ENCODE measurements at places on chromosomes 5 and 9.

DNA sequence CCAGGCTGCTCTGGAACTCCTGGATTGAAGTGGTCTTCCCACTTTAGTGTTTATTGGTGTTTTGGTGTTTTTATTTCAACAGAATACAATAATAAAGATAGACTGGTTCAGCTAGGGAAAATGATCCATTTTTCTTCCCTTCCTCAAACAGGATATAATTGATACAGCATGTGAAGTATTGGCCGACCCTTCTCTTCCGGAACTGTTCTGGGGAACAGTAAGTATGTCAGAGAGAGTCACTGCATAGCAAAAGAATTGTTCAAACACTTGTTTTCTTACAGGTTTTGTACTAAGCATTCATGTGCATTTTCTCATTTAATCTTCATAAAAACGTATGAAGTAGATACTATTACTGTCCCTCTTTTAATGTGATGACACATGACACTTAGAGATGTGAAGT, 31.6 kb downstream of the NUP188 start:
- H3K27ac ChIP-seq, result no peak overlapping the region
- no peaks in the 10 kb centered on the region for H3K27me3 ChIP-seq
- H3K36me3 ChIP-seq, result peaks cover 81% of the 10 kb centered on the region
- H3K4me1 ChIP-seq, result no peaks in the 10 kb centered on the region
- DNase-seq, result no peak
- H3K4me3 ChIP-seq, result no peak overlapping the region

DNA sequence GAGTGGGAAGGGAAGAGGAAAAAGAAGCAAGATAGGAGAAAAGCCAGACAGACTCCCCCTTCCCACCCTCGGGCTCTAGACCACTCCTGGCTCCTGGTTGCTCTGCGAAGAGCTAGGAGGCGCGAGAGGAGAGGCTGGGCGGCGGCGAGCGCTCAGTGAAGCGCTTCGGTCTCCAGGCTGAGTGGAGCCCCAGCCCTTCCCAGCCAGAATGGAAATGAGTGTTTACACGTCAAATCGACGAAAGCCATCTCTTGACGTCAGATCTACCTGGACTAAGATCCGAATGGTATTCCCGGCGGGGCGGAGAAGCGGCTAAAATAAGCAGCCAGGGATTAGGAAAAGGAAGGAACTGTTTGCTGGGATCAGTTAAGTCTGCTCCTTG, at the start of gene PCSK1:
Gene PCSK1 (minus strand): TSS at position 183 of the 382 bp plus-strand sequence. CDS start 206 bp downstream, outside the sequence.
- H3K27ac ChIP-seq, result no peak within 1 kb of the TSS
- H3K4me1 ChIP-seq, result no peaks in the 10 kb centered on the region
- no peak for DNase-seq

- H3K36me3 ChIP-seq, result no peaks in the 10 kb centered on the region
- H3K4me3 ChIP-seq, result no peak overlapping the region
- no peaks in the 10 kb centered on the region for H3K27me3 ChIP-seq
- no peak overlapping the region for H3K27ac ChIP-seq
- no peak for DNase-seq
Observed at GRCh38 chr5:34791761-34792244, 47.2 kb upstream of the TTC23L start.

DNA sequence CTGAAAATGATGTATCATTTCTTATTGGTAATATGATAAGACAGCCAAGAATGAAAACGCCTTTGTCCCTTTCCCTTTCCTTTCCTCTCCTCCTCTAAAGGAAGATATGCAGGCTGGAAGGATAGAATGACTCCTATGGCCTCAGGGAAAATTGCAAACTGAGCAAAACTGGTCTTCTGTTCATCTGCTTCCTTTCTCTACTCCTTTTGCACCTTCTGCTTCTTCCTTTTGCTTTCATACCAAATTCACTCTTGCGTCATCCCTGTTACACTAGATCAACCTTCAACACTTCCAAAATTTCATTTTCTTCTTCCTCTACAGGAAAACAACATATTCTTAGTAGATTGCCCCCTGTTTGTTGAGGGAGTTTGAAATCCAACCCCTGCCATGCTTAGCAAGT, 234.1 kb downstream of the ADAMTS6 start:
- no peak overlapping the region for H3K27ac ChIP-seq
- H3K4me3 ChIP-seq, result no peak overlapping the region
- no peaks in the 10 kb centered on the region for H3K4me1 ChIP-seq
- H3K36me3 ChIP-seq, result no peaks in the 10 kb centered on the region
- no peaks in the 10 kb centered on the region for H3K27me3 ChIP-seq

- no peak overlapping the region for H3K27ac ChIP-seq
- H3K4me3 ChIP-seq, result no peak overlapping the region
- no peaks in the 10 kb centered on the region for H3K4me1 ChIP-seq
- no peaks in the 10 kb centered on the region for H3K36me3 ChIP-seq
- H3K27me3 ChIP-seq, result no peaks in the 10 kb centered on the region
- DNase-seq, result no peak
Observed at GRCh38 chr9:81650586-81651515, 38.5 kb downstream of the TLE1 start.
